ENCODE measurements at places on chromosomes 6 and 20.

- no peak for DNase-seq
Observed at GRCh38 chr6:161301338-161301737, 27.5 kb upstream of the AGPAT4 start.

GRCh38 chr6:33316603-33317418 lies 733 bp downstream of the ZBTB22 start:
- DNase-seq = no peak

- DNase-seq = no peak
Observed at GRCh38 chr20:24605937-24606455, 136.6 kb downstream of the SYNDIG1 start.

DNA sequence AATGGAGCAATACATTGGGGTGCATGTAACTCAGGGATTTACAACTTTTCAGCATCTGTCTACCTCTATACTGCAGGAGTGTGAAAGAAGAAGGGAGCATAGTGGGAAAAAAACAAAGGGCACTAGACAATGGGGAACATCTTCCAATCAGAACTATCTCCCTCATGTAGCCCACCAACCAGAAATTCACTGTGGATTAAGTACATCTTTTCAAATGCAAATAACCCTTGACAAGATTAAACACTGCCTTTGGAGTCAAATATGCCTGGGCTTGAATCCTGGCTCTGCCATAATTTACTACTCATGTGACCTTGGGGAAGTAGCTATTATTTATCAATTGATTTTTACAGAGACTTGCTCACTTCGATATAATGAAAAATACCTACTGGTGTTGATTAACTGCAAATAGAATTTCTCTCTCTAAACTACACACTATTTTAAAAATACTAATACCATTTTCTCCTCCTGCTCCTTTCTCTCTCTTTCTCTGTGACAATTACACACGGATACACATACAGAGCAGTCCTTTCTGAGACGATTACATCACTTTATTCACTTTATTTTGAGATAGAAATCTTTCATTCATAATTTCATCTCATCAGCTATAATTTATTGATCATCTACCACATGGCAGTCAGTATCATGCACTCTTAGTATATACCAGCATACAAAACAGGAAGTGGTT lies 783.7 kb downstream of the FRK start:
- DNase-seq = no peak

DNA sequence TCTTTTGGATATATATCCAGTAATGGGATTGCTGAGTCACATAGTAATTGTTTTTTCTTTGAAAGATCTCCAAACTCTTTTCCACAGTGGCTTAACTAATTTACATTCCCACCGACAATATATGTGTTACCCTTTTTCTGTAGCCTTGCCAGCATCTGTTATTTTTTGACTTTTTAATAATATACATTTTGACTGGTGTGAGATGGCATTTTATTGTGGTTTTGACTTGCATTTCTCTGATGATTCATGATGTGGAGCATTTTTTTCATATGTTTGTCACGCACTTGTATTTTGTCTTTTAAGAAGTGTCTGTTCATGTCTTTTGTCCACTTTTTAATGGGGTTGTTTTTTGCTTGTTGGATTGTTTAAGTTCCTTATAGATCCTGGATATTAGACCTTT lies 58.9 kb upstream of the OPRM1 start:
- DNase-seq = no peak

- DNase-seq = no peak
Observed at GRCh38 chr6:142013875-142014495, 118.7 kb upstream of the GJE1 start.

DNA sequence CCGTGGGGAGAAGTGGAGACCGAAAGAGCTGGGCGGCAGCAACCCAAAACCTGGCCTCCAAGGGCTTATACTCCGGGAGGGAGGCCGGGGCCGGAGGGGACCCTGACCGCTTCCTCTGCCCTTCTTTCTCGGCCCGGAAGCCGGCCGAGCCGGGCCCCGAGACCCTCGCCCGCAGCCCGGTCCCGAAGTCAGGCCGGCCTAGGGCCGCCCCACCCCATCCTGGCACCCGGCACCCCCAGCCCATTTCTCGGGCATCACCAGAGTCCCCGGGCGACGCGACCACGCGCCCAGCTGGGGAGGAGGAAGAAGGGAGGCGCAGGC lies 572 bp upstream of the ZDHHC14 start:
- no peak for DNase-seq

- DNase-seq = no peak
Observed at GRCh38 chr6:45428727-45429126, 51.0 kb upstream of the SUPT3H start.

DNA sequence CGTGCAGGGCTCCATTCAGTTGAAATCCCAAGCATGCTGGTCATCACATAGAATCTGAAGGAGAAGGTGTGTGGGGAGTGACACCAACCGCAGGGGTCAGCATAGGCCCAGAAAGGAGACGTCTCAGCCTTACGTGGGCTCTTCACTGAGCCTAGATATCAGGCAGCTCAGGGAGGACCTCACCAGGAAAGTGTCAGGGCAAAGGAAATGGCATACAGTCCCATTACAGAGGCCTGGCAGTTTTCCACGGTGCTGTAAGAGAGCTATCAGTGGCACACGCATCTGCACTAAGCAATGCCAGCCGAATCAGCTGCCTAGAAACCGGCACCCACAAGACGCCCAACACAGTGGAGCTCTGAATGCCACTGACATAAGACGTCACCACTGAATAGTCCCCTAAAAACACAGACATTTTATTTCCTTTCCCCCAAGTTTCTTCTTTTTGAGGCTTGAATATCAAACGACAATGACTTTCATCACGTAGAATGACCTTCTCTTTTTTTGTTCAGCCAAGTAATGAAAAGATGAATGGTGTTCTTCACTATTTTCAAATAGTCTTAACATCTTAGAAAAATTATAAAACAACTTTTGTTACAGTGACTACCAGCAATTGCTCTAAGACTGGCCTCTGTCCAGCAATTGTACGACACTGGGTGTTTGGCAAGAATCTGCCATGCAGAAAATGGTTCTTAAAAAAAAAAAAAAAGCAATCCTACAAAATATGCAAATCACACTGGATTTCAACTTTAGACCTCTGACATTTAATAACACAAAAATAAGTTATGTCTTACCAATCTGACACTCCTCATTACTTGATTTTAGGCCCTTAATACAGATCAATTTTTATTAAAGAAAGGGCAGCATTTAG lies 88.9 kb upstream of the FOXQ1 start:
- DNase-seq = no peak

Data from stimulated activated CD8-positive, alpha-beta memory T cell treated with anti-CD3 and anti-CD28 coated beads, Interleukin-15, amount 100 ng/mL, for 4 hours (primary cell).